ENCODE measurements at places on chromosomes 16 and 17. TPM values are rescaled to one million over a fixed set of nuclear protein-coding genes. Genes with fewer than 3 reads are reported as not detected.

Gene EFCAB5
- 2.7 TPM for total RNA-seq

Gene ASIC2
- not detected for total RNA-seq

Gene GRIN2C
- total RNA-seq: 0.09 TPM

Gene C1QTNF8
- total RNA-seq: not detected

Gene SLC43A2
- total RNA-seq: 1.9 TPM

Gene PSMC3IP
- 3.4 TPM for total RNA-seq

Gene PTGES3L
- total RNA-seq: 0.20 TPM

Gene CCL7
- total RNA-seq: not detected

Gene LIG3
- 50.8 TPM for total RNA-seq

Gene LITAFD
- not detected for total RNA-seq

Gene MYH3
- 8.6 TPM for total RNA-seq

Gene ZCCHC14
- total RNA-seq: 22.7 TPM

Gene CD300LG
- not detected for total RNA-seq

Gene CCL4
- 1.1 TPM for total RNA-seq

Gene IRX6
- not detected for total RNA-seq

Gene RGS11
- not detected for total RNA-seq

Gene IL21R
- total RNA-seq: 29.1 TPM

Gene TUBD1
- total RNA-seq: 42.4 TPM

Gene KIF19
- total RNA-seq: 1.5 TPM

Gene ENO3
- 21.8 TPM for total RNA-seq

Gene USP43
- total RNA-seq: 0.17 TPM

Gene FOXC2
- not detected for total RNA-seq

Gene CDH8
- total RNA-seq: not detected

Gene OTOP2
- total RNA-seq: not detected
